ENCODE measurements at places on chromosomes 7 and 10.

DNA sequence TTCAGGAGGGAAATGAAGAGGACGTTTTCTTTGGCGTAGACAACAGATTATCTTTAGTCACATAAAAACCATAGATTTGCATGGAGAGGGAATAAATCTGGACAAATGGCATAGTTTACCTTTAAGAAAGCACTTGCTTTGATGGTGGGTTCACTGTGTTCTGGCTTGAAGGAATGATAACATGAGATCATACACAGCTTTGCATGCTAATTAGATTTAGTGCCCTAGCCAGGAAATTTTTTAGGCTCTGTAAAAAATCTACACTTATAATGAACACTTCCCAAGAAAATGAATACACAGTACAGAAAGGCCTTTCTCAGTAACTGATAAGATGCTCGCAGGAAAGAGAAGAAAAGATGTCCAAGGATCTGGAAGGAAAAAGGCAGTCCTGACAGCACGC, 218.2 kb upstream of the AOAH start:
- DNase-seq, result no peak

DNA sequence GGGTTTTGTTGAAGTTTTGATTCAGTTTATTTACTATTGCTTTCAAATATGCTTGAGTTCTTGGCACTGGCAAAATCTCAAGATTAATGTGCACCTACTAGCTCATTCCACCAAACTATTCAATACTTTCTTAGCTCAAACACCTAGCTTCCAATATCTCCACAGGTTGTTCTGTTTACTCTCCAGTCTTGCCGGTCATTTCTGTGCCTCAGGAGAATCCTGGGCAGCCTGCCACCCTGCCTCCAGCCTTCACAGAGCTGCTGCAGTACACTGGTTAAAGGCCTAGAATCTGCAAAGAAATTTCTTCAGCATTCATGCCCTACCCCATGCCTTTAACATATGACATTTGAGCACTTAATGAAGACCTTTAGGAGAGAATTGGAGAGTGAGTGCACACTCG, 4.0 kb upstream of the TMEM106B start:
- no peak for DNase-seq

- no peak for DNase-seq
Measured at GRCh38 chr10:128416231-128416630, 290.0 kb upstream of the MKI67 start.

DNA sequence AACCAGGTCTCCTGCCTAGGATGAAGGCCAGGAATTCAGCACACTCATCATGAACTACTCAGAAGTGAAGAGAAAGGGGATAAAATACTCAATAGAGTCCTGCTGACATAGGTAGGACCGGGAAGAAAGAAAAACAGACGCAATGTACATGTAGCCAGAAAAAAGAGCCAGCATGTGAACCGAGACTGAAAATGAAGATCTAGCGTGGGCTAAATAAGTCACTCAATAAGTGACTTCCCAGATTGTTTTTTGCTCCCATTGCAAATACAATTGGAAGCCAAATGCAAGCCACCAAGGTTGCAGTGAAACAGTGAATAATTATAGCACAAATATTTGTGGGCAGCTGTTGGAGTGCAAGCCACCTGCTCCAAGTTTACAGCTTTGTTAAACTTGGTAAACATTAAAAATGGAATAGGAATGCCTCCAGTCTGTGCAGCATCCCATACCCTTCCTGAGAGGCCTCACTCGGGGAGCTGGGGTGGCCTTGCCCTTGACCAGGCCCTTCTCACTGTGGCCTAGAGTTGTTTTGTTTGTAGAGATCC, 34.7 kb upstream of the HPS1 start:
- DNase-seq, result no peak

DNA sequence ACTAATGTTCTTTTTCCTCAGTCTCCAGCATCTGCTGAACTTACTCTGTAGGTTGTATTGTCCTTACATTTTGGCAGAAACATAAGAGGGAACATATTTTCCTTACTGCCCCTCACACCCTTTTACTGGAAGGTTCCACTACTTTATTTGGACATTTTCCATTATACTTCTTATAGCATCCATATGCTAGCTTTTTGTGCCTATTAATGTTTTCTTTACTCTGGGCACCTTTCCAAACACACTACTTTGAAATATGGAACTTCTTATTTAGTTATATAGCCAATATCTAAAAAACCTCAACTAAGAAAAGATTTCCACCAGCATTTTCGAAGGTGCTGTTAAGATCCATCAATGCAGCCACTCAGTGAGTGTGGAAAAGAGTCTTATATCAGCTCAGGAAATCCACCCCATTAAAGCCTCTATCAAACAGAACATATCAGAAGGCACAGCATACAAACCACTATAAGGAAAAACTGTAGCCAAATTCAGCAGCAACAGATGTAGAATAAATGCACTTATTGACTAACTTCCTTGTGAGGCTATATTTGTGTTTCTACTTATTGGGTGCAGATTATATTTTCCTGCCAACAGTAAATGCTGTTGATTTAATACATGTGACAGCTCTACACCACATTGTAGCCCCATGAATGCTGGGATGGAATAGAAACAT, 272.5 kb upstream of the SEMA3E start:
- no peak for DNase-seq

- no peak for DNase-seq
Measured at GRCh38 chr10:126373972-126374371, 14.3 kb downstream of the ADAM12 start.

DNA sequence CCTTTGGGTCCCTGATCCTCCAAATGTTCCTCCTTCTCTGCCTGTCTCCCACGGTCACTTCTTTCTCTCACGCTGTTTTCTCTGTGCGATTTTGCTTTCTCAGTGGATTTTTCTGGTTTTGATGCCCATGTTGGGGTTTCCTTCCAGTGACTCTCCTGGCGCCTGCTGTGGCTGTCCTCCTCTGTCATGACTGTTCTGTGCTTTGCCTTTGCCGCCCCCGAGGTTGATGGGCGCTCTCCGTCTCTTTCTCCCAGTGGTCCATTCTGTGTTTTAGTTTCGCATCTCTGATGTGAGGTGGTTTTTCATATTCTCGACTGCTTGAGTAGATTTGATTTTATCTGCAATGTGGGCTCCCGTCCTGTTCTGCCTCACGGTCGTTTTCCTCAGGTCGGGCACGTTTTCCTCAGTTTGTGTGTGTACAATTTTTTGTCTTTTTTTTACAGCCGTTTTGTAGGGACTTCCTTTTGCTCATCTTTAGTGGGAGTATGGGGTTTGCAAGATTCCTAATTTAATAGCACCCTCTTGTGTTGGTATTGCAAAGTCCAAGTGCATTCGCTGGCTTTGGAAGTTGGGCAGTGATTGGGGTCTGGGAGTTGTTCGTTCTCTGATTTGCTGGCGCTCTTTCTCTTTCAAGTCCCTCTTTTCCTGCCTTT, 100.0 kb downstream of the INPP5A start:
- DNase-seq, result no peak

DNA sequence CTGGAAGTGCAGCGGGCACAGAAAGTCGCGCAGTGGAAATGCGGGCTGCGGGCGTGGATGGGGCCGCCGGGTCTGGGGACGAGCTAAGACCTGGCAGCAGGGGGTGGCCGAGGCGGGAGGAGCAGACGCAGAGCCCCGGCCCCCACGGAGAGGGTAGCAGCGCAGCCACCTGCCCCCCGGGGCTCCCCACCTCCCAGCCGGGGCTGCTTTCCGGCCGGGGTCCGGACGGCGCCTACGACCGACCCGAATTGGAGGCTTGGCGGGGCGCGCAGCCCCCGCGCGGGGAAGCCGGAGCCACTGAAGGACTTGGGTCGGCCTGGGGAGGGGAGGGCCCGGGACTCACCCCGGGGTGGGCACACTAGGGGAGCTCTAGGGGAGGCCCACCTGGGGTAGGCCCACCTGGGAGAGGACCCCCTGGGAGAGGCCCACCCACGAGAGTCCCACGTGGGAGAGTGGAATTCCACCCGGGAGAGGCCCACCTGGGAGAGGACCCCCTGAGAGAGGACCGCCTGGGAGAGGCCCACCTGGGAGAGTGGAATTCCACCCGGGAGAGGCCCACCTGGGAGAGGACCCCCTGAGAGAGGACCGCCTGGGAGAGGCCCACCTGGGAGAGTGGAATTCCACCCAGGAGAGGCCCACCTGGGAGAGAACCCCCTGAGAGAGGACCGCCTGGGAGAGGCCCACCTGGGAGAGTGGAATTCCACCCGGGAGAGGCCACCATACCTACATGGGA, 854 bp upstream of the CFAP46 start:
- no peak for DNase-seq

DNA sequence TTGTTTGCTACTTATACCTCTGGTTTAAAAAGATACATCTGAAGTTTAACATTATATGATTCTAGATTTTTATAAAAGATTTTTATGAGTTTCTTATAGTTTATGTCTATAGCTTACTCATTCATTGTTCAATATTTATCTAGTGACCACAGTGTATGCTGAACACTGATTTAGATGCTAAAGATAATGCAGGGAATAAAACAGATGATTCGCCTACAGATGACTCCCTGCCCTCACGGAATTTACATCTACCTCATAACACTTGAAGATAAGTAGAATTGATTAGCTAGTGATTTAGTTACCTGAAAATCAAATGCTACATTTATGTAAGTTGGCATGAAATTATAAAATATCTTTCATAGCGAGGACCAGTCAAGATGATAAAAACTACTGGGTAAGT, 105.8 kb downstream of the HIPK2 start:
- DNase-seq, result no peak

DNA sequence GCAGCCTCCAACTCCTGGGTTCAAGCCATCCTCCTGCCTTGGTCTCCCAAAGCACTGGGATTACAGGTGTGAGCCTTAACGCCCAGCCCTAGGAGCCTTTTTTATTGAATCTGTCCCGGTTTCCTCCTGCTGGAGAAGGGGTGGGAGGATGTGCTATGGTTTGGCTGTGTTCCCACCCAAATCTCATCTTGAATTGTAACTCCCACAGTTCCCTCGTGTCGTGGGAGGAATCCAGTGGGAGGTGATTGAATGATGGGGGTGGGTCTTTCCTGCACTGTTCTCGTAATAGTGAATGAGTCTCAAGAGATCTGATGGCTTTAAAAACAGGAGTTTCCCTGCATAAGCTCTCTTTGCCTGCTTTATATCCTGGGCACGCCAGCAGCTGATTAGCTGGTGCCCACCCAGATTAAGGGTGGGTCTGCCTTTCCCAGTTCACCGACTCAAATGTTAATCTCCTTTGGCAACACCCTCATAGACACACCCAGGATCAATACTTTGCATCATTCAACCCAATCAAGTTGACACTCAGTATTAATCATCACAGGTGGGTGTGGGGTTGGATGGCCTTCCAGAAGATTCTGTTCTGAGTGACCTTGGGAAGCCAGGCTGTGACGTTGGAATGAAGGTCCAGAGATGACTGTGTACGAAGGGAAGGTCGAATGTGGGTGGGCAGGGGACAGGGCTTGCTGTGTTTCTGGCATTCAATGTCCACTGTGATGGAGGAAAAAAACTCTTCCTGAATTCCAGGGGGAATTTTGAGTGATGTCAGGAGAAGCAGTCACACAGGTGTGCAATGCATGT, 33.8 kb upstream of the CUX1 start:
- no peak for DNase-seq

GRCh38 chr10:29709484-29710002, 74.8 kb upstream of the SVIL start:
- no peak for DNase-seq

GRCh38 chr10:101489355-101489754, 98.7 kb downstream of the POLL start:
- no peak for DNase-seq

DNA sequence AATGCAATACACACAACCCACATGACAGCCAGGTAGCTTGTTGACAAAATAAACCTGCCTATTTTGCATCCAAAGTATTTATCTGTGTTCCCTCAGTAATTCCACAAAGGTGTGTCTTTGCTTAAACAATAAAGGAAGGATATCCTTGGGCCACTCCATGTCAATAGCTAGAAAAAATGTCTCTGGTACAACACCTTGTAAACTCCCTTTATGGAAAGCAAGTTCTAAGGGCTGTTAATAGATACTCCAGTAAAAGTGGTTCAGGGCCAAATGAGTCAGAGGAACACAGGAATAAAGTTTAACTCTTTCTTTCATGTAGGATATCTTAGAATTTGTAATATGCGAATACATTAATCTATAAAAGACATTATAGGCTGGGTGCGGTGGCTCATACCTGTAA, 96.9 kb upstream of the LRRTM3 start:
- DNase-seq, result no peak

DNA sequence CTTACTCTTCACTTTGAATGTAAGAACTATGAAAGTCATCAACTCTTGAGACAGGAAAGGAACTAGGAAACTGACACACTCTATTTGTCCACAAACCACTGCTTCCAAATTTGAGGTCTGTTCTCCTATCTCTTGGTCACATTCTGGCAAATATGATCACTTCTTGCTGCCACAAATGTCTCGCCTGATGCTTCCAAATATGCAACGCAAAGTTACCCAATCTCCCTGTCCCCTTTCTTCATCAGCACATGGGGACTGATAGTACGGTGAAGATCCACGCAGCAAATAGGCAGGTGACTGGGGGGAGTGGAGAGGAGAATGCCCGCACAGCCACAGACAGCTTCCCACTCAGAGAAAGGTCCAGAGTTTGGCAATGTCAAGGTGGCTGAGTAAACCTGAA, 92.6 kb upstream of the TCF7L2 start:
- DNase-seq, result no peak

DNA sequence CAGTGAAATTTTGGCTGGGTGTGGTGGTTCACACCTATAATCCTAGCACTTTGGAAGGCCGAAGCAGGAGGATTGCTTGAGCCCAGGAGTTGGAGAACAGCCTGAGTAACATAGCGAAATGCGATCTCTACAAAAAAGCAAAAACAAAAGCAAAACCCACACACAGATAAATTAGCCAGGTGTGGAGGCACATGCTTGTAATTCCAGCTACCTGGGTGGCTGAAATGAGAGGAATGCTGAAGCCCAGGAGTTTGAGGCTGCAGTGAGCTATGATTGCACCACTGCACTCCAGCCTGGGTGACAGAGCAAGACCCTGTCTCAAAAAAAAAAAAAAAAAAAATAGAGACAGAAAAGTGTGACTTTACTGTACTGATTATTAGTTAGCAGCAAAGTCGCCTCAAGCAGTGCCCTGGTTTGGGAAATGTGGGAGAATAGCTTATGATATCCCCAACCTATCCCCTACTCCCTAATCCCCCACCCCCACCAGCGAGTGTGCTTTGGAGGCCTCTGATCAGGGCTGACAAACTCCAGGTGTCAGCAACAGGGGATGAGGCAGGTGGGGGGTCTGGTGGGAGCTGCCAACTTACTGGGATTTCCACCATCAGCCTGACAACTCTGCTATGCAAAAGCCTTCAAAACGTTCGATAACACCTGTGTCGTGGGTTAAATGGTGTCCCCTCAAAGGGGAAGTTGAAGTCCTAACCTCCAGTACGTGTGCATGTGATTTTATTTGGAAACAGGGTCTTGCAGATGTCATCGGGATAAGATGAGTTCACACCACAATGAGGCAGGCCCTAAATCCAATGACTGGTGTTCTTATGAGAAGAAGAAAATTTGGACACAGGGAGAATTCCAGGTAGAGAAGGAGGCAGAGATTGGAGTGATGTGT, 124.7 kb upstream of the SDK1 start:
- no peak for DNase-seq

GRCh38 chr7:55140941-55141278, 122.1 kb downstream of the EGFR start:
- no peak for DNase-seq
